Activated CD8-positive, alpha-beta T cell treated with anti-CD3 and anti-CD28 coated beads for 36 hours (primary cell): ENCODE measurements at places on chromosomes 1 and 21. TPM values are rescaled to one million over a fixed set of nuclear protein-coding genes. Genes with fewer than 3 reads are reported as not detected.

BARHL2 gene
- total RNA-seq, result not detected

FCRL6 gene
- total RNA-seq, result not detected

LCE2C gene
- not detected for total RNA-seq

MSH4 gene
- 0.32 TPM for total RNA-seq

UFC1 gene
- 81.2 TPM for total RNA-seq

S100A7 gene
- not detected for total RNA-seq

PAFAH2 gene
- 7.4 TPM for total RNA-seq

CFHR1 gene
- total RNA-seq, result not detected

FBLIM1 gene
- total RNA-seq, result not detected

THEM5 gene
- total RNA-seq, result not detected

ARTN gene
- total RNA-seq, result 0.68 TPM

THEMIS2 gene
- 16.0 TPM for total RNA-seq

TRIM17 gene
- total RNA-seq, result 1.9 TPM

KRTAP13-2 gene
- not detected for total RNA-seq

SMIM1 gene
- 2.2 TPM for total RNA-seq

PLA2G4A gene
- not detected for total RNA-seq

SPOCD1 gene
- not detected for total RNA-seq

CLCA1 gene
- total RNA-seq, result not detected

ACTN2 gene
- total RNA-seq, result 0.18 TPM

DYNLT5 gene
- total RNA-seq, result not detected
